ENCODE measurements at places on chromosomes 5 and 9. TPM values are rescaled to one million over a fixed set of nuclear protein-coding genes. Genes with fewer than 3 reads are reported as not detected.

DNA sequence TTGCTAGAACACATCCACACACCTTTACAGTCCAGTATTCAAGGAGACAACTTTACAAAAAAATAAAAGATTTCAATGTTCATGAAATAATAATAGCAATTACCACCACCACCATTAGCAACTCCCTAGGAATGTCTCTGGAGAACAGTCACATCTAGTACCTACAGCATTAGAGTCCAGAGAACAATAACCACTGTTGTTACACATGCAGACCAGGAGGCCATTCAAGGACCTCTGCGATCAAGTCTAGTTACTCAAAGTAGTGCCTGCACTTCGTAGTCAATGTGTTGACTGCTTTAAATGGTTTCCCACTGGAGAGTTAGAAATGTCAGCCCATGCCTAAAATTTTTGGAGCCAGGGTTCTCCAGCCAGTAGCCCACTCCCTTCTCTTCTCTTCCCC, 244.4 kb downstream of the DEPDC1B start:
- no peak for DNase-seq

GRCh38 chr5:65722575-65723403, 784 bp downstream of the NLN start:
- DNase-seq: peak; percentile 55

DNA sequence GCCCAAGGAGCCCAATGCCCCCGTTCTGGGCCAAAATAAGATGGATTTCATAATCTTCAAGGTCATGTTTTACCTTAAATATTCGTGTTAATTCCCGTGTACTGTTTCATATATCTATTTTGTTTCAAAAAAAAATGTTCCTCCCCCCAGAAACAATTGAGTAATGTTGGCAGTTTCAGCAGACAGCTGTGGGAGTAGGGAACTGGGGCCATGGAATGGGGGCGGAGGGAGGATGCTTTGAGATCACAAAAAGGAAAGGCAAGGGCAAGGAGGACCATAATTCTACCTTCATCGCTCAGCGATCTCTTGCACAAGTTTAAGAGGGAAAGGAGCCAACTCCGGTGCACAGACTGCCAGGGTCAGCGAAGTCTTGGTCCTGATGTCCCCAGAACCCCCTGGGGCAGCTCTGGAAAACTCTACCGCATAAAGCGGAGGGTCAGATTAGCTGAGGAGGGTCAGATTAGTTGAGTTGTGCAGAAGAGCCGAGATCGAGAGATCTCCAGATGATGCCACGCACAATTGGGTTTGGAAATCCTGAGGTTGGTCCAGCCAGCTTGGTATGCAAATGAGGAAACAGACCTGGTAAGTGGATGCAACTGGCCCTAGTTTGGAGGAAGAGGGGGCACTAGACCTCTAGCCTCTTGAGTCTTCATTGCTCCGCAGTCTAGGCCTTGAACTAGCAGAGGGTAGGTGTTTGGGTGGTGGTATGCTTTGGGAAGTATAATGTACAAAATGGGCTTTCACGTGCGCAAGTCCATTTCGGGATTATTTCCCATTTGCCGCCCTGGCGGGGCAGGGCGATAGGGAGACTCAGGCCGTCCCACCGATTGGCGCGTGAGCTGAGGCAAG, 24.0 kb downstream of the CDKN2A start:
- no peak for DNase-seq

DNA sequence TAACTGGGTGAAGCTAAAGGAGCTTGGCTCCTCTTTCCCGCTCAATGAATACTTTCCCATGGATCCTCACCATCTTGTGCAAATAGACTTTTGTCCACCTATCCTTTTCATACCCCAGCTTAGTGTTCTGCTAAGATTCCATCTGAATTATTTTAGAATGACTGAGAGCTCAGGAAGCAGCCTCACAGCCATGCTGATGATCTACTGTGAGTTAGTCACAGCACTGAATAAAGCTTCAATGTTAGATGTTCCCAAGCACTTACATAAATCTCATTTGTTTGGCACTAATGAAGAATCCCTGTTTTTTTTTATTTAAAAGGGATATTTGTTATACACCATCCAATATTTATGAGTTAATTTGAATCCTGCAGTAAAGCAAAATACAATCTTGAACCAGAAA, 317.6 kb upstream of the TRPC7 start:
- DNase-seq: no peak

GRCh38 chr9:70222354-70222753, 36.4 kb upstream of the SMC5 start:
- no peak for DNase-seq

DNA sequence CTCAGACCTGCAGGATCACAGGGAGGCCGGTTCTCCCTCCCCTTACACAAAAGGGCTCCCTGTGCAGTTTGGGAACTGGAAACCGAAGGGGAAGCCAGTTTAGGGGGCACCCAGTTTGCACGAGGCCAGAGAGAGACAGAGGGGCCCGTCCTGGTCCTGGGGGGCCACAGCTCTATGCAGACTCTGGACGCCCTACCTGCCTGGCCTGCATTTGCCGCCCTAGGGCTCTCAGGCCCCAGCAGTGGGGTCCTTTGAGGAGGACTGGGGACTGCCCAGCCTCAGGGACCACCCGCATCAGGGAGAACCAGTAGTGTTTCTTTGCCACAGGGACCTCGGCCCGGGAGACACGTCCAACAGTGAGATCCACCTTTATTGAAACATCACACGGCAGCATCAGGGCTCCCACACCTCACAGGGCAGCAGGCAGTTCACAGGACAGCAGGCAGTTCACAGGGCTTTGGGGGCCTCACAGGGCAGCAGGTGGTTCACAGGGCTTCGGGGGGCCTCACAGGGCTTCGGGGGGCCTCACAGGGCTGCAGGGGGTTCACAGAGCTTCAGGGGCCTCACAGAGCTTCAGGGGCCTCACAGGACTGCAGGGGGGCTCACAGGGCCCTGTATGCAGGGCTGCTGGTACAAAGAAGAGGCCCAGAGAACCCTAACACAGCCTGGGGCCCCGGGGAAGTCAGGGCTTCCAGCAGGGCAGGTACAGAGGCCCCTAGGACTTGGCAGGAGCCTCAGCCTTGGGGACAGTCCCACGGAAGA, 648 bp upstream of the NSMF start:
- no peak for DNase-seq

DNA sequence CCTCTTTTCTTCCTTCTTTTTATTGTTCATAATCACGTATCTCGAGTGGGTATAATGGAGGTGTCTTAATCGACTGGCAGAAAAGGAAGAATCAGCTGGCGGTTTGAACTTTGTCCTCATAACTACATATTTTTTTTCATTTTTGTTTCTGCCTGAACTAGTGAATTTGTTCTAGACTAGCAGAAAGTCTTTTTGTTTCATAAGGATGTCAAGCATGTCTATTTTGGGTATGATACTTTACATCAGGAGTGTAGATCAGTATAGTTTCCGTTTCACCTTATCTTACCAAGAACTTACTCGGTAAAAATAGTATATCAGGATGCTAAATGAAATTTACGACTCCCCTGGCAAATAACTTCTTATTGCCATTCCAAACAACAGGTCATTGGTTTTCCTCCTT, 278.9 kb downstream of the CHSY3 start:
- DNase-seq: no peak

DNA sequence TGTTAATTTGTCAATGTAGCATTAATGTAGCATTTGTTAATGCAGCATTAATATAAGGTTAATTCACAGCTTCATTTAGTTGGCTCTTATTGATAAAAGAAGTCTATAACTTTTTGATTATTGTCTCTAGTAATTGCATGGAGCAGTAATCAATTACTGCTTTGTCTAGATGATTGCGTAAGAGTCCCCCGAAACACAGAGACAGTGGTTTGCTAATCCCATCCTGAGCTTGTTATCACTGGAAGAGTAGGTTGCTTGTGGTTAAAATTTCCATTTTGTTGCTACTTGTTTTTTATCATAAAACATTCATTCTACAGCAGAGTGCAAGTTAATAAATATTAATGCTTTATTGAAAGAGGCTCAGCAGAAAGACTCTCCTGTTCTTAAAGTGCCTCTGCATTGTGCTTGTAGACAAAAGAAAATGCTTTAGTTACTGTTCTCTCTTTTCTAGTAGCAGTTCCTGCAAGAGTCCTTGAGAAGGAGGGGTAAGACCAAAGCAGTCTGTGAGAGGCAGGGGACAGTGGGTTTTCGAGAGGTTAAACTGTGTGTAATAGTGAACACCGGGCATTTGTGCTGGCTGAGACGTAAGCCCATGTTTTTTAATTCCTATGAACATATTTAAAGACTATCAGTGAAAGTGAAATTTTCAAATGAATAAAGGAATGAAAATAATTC, 291.7 kb downstream of the TRPM3 start:
- DNase-seq: no peak

GRCh38 chr9:120859361-120859760, 16.6 kb upstream of the PSMD5 start:
- DNase-seq: no peak

GRCh38 chr9:120915854-120916470, 10.6 kb downstream of the TRAF1 start:
- no peak for DNase-seq

DNA sequence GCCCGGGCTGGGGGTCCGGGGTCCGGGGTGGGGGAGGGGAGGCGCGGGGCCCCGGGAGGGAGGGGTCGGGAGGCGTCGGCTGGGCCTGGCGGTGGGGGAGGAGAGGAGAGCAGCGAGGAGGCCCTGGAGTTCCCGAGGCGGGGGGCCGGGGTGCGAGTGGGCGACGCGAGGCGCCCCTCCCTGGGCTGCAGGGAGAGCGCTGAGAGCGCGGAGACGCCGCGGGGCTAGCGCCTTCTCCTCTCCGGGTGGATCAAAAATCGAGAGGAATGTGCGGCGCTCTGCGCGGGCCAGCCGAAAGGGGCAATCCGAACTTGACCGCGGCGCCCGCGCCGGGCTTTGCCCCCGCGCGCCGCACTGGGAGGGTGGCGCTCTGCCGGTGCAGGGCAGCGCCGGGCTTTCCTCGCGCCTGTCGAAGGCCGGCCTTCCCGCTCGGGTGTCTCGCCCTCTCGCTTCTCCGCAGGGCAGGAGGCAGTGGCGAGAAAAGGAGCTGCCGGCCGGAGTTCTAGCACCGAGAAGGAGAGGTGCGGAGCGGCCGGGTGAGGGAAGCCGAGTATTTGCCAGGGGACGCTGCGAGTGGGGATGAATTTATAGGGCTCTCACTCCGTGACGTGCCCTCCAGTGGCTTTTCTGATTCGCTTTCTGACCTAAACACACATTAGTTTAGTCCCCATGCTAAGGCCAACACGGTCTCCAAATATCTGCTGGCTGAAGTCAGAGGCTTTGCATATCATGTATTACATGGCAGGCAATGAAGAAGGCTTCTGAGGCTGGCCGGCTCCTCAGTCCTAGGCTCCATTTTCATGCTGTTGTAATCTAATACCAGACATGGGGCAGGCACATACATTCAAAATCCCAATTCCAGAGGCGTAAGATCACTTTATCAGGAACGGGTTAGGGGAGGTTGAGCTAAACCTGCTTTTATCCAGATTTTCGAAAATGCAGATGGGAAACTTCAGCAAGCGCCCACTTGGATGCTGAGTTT, 503 bp upstream of the GDNF start:
- DNase-seq: peak; percentile 34

DNA sequence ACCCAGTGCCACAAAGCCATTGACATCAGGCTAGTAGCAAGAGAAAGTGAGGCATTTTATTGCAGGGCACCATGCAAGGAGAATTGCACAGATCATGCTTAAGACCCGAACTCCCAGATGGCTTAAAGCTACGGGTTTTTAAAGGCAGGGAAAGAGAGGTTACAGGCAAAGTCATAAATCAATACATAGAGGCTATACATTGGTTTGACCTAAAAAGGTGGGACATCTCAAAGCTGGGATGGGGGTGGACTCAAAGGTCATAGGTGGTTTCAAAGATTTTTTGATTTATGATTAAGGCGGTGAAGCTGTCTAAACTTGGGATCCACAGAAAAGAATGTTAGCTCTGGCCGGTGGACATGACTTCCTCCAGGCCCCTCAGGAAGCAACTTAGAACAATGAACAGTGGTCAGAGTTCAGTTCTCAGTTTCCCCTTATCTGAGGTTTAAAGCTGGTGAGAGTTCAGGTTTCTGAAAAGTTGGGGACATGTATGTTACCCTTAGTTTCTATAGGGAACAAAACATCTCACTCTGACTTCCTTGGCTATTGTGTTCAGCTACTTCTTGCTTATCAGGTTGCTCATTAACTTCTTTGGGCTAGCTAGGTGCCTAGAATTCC, 6.0 kb upstream of the RBM22 start:
- no peak for DNase-seq

- DNase-seq: peak; percentile 51
Observed at GRCh38 chr9:128987805-128988204, 40.3 kb downstream of the NUP188 start.

DNA sequence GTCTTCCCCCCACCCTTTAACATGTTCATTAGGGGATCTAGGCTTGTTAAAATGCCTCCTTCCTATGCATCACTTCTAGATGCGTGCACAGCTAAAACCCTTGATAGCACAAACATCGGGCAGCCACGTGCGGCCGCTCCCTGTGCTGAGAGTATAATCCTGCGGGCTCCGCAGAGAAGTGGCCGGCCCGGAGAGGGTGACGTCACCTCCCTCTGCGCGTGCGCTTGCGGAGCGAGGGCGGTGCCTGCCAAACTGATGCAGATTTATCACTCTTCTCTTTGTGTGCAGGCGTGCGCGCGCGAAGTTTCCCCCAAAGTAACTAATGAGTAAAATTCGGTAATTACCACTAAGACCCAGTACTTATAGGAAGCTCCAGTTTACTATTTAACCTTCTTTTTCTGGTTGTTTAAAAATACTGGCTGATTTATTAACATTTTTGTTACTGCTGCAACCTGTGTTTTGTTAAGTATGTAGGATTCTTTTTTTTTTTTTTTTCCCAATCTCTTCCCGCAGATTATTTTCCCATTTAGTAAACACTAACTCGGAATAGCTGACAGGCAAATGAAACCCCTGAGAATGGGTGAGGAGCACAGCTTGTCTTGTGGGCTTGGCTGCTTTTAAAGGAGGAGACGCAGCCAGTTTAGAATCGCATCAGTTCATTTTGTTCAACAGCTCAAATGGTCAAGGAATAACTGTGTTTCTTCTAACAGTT, 121.6 kb downstream of the TRIO start:
- peak; percentile 92 for DNase-seq

- no peak for DNase-seq
Observed at GRCh38 chr5:160152287-160152686, 33.0 kb upstream of the PWWP2A start.

GRCh38 chr5:53276825-53277224, 167.3 kb upstream of the MOCS2 start:
- DNase-seq: peak; percentile 28

- no peak for DNase-seq
Observed at GRCh38 chr5:75366787-75367186, 29.8 kb downstream of the HMGCR start.

GRCh38 chr9:4640027-4640426, 22.1 kb upstream of the PLPP6 start:
- DNase-seq: no peak

- no peak for DNase-seq
Observed at GRCh38 chr5:7802855-7803254, 48.1 kb downstream of the CFAP90 start.

GRCh38 chr9:133609311-133610098, at the start of gene FAM163B:
FAM163B (minus strand) TSS chr9:133609389; CDS start chr9:133580223, 29,166 bp downstream.
- DNase-seq: peak; percentile 65

GRCh38 chr5:10826971-10827370, 65.9 kb upstream of the DAP start:
- no peak for DNase-seq

IFNA14 gene
- polyA plus RNA-seq: not detected

STING1 gene
- 34.3 TPM for polyA plus RNA-seq

LAMC3 gene
- 2.1 TPM for polyA plus RNA-seq

NSUN2 gene
- polyA plus RNA-seq: not detected

FCN1 gene
- polyA plus RNA-seq: not detected

NRG2 gene
- 1.0 TPM for polyA plus RNA-seq

ITK gene
- polyA plus RNA-seq: 0.39 TPM

CD274 gene
- polyA plus RNA-seq: 0.98 TPM

DOCK8 gene
- 12.5 TPM for polyA plus RNA-seq

MEIKIN gene
- not detected for polyA plus RNA-seq

OMD gene
- polyA plus RNA-seq: 3.2 TPM

FGFR4 gene
- 144 TPM for polyA plus RNA-seq

SLC6A18 gene
- polyA plus RNA-seq: not detected

All from muscle of arm (tissue), 14 donors.